Coronary artery (tissue), 2 donors: ENCODE measurements at places on chromosomes 1 and 21.

- no peak for DNase-seq
These were observed 1048.0 kb downstream of the PLA2G4A start for GRCh38 chr1:187876775-187877174.

- no peak for DNase-seq
These were observed 1.5 kb downstream of the GCLM start for GRCh38 chr1:93907718-93908117.

- no peak for DNase-seq
These were observed 68.4 kb downstream of the DNM3 start for GRCh38 chr1:171909711-171910110.

- DNase-seq = no peak
These were observed 14.4 kb downstream of the PRCC start for GRCh38 chr1:156781585-156782186.

DNA sequence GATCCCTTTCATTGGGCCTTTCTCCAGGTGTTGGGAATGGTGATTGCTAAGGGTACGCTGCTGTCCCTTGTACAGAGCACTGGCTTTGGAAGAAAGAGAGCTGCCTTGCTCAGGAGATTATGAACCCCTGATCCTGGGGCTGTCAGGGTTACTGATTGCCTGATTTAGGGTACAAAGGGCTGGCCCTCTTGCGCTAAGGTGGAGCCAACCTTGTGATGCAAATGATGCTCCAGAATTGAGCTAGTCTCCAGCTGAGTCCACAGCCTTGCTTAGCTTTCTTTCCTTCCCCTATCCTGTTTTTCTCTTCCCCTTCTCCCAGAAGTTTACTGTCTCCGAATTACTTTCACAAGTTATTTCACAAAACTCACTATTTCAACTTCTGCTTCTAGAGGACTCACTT lies 334.7 kb downstream of the AMY1C start:
- no peak for DNase-seq

DNA sequence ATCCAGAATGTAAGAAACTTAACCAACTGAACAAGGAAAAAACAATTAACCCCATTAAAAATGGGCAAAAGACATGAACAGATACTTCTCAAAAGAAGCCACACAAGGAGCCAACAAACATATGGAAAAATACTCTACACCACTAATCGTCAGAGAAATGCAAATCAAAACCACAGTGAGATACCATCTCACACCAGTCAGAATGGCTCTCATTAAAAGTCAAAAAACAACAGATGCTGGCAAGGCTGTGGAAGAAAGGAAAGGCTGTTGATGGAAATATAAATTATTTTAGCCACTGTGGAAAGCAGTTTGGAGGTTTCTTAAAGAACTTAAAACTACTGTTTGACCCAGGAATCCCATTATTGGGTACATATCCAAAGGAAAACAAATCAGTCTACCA lies 51.2 kb downstream of the RGS4 start:
- DNase-seq = no peak

GRCh38 chr1:7811476-7811875 lies 27.4 kb downstream of the PER3 start:
- DNase-seq = no peak

DNA sequence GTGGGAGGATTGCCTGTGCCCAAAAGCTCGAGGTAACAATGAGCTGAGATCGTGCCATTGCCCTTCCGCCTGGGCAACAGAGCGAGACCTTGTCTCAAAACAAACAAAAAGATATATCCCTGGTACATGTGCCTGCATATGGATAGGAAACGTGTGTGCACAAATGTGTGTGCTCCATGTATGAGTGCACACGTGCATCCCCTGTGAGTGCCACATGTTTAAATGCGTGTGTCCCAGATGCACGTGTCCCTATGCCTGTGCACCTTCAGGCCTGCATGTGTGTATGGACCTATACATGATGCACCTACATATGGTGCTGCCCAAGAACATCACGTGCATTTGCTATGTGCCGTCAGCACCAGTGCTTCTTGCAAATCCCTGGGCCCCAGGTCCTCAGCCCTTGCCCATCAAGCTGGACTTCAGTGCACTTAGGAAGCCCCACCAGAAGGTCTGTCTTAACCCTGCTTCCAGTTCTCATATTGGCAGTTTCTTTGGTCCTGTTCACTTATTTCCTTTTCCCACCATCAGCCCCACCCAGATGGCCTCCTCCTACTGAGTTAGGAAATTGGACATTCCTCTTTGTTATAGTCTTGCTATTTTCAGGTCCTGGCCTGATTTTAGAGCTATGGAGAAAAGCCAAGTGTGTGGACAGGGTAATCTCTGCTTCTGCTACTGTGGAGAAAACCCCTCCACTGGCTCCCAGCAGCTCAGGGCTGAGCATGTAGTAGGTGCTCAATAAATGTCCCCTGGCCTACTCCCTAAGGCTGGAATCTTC lies 15.4 kb downstream of the TIE1 start:
- no peak for DNase-seq

- no peak for DNase-seq
These were observed 166.1 kb upstream of the SAMSN1 start for GRCh38 chr21:14712121-14712715.

DNA sequence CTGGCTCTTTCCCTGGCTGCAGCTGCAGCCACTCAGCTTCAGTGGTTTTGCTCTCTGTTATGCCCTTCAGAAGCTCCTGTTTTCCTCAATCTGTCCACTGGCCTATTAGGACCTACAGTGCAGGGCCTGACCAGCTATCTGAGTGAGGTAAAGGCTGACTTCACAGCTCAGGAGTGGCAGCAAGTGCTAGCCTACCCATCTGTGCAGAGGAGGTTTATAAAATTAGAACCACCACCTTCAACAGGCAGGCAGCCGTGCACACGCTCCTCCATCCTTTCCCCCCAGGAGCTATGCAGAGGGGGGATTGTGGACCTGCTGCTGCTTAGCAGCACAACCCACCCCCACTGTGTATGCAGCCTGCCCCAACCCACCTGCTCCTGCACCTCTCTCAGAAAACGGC lies 8.3 kb downstream of the ADAR start:
- no peak for DNase-seq

- DNase-seq = no peak
These were observed 137.3 kb upstream of the PLXNA2 start for GRCh38 chr1:208381481-208381880.

- no peak for DNase-seq
These were observed 115.3 kb downstream of the PLA2G4A start for GRCh38 chr1:186943891-186944686.

- DNase-seq = no peak
These were observed 2.1 kb downstream of the S100A16 start for GRCh38 chr1:153610811-153611301.

DNA sequence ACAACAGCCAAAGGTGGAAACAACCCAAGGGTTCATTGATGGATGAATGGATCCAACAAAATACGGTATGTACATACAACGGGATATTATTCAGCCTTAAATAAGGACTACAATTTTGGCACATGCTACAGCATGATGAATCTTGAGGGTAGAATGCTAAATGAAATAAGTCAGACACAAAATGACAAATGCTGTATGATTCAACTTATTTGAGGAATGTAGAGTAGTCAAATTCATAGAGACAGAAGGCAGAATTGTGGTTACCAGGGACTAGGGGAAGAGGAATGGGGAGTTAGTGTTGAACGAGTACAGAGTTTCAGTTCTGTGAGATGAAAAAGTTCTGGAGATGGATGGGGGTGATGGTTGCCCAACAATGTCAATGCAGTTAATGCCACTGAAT lies 118.0 kb upstream of the PAXBP1 start:
- DNase-seq = no peak

DNA sequence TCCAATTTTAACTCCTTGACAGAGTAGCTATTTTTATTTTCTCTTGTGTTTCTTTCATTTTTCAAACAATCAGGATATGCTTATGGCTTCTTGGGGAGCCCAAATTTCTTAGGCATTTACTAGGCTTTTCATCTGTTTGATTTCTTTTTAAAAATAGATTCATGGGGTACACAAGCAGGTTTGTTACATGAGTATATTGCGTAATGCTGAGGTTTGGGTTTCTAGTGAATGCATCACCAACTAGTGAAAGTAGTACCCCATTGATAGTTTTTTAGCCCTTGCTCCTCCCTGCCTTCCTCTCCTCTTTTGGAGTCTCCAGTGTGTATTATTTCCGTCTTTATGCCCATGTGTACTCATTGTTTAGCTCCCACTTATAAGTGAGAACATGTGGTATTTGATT lies 190.7 kb downstream of the CENPF start:
- DNase-seq = no peak

- no peak for DNase-seq
These were observed 356.8 kb upstream of the C1orf87 start for GRCh38 chr1:60430375-60430774.

GRCh38 chr1:7117399-7118281 lies 332.4 kb downstream of the CAMTA1 start:
- DNase-seq = no peak

GRCh38 chr1:216183007-216183406 lies 240.2 kb downstream of the USH2A start:
- DNase-seq = no peak

- no peak for DNase-seq
These were observed 854.4 kb downstream of the LTN1 start for GRCh38 chr21:28138272-28138671.

- no peak for DNase-seq
These were observed 221.6 kb downstream of the DAB1 start for GRCh38 chr1:57202241-57202640.

DNA sequence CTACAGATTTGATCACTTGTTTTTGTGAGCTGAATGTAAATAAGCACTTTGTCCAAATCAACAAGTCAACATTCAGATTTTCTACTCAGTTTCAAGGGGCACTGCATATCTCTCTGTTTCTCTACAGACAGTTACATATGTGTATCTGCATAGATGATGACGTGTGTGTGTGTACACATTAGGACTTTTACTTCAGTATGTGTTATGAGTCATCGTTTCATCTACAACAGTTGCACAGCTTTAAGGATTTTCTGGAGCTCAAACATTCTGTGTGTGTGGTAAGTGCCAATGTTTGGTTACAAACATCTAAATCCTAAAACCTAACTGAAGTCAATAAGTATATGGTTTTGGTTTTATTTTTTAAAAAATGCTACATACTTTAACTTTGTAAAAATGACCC lies 494.5 kb upstream of the PBX1 start:
- no peak for DNase-seq

GRCh38 chr1:162709132-162709860 lies 77.0 kb downstream of the DDR2 start:
- no peak for DNase-seq

DNA sequence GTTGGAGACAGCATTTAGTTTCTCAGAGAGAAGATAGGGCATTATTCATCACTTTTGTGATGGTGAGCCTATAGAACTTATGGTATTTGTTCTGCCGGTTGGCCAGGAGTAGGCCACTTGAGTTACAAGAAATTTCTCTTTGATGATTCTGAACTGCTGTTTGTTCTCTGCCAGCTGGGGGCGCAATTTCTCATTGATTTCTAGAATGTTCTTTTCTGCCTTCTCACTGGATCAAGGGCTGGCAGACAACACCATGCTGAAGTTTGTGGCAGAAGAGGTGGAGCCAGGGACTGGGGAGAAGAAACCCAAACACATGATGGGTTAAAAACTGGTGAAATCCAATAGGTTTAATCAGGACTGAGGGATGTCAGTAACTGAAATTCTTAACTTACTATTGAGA lies 360.6 kb downstream of the FAM72C start:
- no peak for DNase-seq

GRCh38 chr21:37451446-37451845 lies 84.9 kb downstream of the DYRK1A start:
- no peak for DNase-seq

GRCh38 chr1:47709019-47709871 lies 271.4 kb downstream of the FOXD2 start:
- DNase-seq = no peak

GRCh38 chr1:100816049-100816448 lies 78.6 kb downstream of the EXTL2 start:
- no peak for DNase-seq

DNA sequence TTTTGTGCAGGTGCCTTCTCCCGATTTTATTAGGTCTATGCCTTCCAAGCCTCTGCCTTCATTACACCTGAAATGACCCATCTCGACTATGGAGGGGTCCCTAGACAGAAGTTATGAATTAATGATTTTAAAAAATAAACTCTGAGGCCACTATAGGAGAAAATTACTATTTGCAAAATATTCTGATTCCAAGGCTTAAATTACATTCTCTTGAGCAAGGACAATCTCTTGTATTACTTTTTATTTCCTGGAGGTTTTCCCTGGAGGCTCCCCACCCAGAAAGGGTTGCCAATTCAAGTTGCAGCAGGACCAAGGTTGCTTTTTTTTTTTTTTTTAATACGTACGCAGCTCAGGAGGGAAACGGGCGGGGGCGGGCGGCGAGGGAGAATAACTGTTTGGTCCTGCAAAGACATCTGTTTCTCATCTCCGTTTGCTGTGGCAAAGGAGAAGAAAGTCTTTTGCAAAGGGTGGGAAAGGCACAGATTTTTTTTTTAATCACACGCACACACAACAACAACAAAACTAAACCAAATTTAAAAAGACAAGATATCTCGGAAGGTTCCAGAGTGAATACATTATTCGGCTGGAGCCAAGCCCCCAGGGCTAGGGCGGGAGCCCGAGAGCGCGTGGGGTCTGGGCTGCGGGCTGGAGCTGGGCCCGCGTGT lies 618 bp upstream of the SERTAD4 start:
- no peak for DNase-seq

- no peak for DNase-seq
These were observed 6.1 kb downstream of the RLF start for GRCh38 chr1:40167317-40167716.

DNA sequence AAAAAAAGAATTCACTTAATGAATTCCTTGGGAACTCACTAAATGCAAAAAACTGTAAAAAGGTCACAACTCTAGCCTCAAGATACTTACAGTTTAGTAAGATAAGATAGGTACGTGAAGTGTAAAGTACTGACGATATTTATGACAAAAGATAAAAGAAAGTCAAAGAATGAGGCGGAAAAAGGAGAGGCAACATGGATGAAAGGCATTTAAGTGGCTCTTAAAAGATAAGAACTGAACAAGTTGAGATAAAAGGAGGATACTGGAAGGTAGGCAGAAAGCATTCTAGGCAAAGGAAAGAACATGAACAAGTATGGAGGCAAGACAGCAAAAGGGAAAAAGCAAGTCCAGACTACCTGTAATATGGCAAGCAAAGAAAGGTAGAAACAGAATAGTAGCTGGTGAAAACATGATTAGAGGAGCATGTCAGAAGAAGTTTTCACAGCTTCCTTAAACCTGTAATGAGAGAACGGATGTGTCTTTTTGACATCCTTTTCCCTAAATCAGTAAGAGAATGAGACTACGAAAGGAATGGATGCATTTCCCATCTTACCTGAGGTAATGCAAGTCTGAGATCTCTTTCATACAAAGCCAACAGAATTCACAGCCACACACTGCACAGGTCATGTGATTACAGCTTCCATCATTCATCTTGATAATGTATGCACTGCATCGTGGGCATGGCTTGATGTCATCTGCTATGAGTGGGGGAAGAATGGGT lies 16.8 kb downstream of the RNF19B start:
- no peak for DNase-seq

DNA sequence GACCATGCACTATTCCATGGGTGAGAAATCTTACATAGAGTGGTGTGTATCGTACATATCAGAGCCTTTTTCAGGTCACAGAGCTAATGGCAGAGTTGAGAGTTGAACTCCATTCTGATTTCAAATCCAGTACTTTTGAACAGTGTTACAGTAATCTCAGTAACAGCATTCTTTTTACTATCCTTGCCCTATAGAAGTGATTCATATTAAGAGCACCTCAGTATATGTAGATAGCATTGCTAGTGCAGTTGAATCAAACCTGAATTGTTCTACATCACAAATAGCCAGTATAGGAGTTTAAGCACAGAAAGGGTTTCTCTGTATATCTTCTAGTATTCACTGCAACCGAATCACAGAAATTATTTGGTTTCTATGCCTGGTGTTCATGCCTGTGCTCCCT lies 11.4 kb upstream of the GBP6 start:
- no peak for DNase-seq
